ENCODE measurements at places on chromosomes 7 and 10.

- no peak for DNase-seq
These were observed 1.3 kb downstream of the PILRA start for GRCh38 chr7:100374601-100375000.

DNA sequence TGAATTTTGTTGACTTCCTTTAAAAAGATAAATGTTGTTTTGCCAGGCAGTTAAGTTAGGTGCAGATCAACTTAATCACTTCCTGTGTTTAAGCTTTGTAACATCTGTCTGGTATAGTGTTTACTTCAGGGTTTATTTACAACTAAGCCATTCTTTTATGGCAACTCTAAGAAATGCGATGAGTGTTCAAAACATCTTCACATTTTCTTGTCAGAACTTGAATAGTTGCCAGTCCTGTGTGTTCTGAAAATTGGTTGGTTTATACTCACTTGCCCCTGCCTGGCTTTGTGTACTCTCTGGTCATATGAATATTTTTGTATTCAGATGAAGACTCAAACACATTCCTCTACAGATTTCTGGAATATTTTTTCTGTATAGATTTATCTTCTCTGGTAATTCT, 327.2 kb downstream of the MDFIC start:
- no peak for DNase-seq

- DNase-seq, result no peak
These were observed 142.9 kb upstream of the ITGB1 start for GRCh38 chr10:33100781-33101391.

DNA sequence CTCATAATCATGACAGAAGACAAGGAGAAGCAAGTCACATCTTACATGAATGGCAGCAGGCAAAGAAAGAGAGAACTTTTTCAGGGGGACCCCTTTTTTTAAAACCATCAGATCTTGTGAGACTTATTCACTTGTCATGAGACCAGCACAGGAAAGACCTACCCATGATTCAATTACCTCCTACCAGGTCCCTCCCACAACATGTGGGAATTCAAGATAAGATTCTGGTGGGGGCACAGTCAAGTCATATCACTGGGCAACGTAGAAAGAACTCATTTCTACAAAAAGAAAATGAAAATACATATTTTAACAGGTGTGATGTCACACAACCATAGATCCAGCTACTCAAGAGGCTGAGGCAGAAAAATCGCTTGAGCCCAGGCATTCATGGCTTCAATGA, 304.1 kb downstream of the IPMK start:
- DNase-seq, result no peak

- DNase-seq, result peak; percentile 65
These were observed at the start of gene NRP1 for GRCh38 chr10:33334153-33334804. NRP1 (minus strand) TSS chr10:33334667; CDS start chr10:33334382, 285 bp downstream.

DNA sequence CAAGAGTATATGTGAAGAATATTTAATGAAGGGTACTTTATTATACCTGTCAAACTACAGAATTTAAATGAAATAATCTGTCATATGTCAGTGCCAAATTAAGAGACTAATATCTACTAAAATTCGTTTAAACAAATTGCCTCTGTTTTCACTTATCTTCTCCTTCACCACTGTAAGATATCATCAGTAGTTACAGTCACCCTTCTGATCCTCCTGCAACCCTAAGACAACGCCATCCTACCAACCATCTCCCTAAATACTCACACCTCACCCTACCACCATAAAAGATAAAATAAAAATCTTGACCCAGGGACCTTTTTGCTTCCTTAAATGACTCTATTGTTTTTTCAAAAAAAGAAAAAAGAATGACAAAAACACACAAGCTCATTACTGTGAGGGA, 20.8 kb downstream of the EZH2 start:
- DNase-seq, result no peak

- DNase-seq, result no peak
These were observed 13.0 kb upstream of the CHCHD1 start for GRCh38 chr10:73768881-73769280.

DNA sequence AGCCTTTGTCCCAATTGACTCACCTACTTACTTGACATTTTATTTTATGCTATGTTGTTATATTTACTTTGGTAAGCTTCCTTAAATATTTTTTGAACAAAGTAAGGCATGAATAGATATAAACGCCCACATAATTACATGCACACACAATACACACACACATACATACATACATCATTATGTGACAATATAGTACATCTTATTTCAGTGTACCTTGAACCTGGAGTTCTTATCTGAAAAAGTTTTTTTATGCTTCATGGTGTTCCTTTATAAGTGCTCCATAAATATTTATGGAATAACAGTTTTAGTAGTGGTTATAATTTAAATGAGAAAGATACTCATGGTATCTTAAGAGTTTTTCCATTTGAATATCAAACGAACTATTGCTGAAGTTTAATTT, 102.8 kb upstream of the MTPN start:
- no peak for DNase-seq

GRCh38 chr7:98855610-98856422, 14.0 kb downstream of the TMEM130 start:
- DNase-seq, result peak; percentile 12

- DNase-seq, result no peak
These were observed 47.4 kb downstream of the SORCS3 start for GRCh38 chr10:104688251-104689042.

DNA sequence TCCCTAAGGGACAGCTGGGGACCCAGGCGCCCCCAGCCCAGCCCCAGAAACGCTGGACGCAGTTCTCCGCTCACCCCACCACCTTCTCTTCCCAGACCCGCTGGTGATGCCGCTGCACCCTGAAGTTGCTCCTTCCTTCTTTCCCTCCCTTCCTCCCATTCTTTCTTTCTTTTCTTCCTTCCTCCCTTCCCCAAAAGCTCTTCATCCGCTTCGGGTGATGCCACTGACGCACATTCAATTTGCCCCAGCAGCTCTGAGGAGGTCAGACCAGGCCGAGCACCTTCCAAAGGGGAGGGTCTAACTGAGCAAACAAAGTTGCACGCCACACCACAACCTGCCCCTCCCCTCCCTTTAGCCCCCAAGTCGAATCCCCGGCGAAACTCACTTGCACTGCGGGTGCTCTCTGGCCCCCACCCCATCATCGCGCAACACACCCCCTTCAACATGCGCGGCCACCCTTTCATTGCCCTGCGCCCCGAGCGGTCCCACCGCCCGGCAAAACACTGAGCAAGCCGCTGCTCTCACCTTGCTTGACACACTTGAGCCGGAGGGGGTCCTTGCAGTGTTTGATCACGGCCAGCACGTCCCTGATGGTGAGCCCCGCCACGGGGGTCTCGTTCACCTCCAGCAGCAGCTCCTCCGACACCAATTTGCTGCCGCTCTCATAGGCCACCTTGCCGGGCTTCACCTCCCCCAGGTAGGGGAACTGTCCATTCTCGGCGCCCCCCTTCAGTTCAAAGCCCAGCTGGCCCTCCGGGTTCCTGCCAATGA, 787 bp downstream of the MAGI2 start:
- peak; percentile 61 for DNase-seq

GRCh38 chr7:50466815-50467585, 16.9 kb upstream of the FIGNL1 start:
- no peak for DNase-seq

DNA sequence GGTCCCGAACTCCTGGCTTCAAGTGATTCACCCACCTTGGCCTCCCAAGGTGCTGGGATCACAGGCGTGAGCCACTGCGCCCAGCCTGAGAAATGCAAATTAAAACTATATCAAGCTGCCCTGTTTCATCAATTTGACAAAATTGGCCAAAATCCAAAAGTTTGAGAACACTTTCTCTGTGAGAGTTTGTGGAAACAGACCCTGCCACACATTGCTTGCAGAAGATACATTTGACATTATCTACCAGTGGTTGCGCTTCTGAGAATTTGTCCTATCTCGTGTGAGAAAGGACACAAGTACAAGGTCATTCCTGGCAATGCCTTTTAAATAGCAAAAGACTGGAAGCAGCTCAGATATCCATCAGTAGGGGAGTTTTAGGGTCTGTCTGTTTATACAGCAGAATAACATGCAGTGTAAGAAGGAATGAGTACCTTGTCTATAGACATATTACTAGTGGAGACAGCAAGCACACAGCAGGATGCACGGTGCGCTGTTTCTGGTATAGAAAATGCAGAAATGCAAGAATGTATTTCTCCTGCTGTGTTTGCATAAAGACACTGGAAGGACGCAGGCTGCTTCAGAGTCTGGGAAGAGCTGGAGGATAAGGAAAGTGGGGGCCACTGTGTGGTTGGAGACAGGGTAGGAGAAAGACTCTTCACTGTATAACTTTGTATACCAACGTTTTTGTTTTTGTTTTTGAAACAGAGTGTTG, 4.3 kb downstream of the LHPP start:
- no peak for DNase-seq

DNA sequence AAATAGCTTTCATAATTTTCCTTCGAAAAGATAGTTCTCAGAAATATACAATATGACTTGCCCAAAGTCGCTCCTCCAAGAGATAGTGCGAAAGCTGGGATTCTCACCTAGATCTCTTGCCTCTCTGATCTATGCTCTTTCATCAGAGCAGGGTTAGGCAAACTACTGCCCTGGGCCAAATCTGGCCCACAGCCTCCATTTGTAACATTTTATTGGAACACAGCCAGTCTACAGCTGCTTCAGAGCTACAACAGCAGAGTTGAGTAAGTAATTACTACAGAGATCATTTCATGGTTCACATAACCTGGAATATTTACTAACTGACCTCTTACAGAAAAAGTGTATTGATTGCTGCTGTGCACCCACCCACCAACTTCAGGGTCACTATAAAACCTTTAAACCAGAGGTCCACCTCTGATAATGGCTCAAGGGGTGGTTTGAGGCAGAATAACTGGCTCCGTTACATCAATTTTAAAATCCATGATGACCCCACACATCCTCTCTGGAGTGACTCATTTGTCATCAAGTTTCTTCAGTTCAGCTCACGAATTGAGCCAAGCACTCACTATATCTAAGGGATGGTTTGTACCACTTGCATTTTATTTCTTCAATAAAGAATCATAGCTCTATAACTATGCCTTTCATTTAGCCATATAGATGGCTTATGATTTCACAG, 1019.0 kb downstream of the XPNPEP1 start:
- DNase-seq, result peak; percentile 11

- DNase-seq, result no peak
These were observed 2.6 kb upstream of the GPR26 start for GRCh38 chr10:123663522-123663921.

DNA sequence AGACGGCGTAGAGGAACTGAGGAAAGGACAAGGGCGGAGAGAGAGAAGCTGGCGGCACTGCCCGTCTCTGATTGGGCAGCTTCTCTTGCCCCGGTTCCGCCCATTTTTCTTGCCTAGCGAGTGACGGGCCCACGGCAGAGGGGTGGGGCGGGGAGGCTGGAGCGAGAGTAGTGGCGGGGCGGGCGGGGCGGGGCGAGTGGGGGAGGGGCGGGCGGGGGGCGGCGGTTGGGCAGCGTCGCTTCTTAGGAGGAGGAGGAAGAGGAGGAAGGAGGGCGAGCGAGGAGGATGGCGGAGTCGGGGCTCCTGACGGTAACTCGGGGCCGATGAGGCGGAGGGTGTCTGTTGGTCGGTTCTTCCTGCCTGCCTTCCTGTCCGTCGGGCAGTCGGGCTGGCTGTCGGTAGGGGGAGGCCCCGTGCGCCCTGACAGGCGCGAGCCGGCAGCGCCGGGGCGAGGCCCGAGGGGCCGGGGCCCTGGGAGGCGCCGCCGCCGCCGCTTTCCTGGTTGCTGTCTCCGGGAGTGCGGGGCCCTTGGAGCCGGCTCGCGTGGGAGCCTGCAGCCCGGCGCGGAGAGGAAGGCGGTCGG, at the start of gene SHOC2:
Gene SHOC2, plus strand, starts transcription at position 256 of the 583 bp plus-strand sequence. CDS start 44,755 bp downstream, outside the sequence.
- peak; percentile 93 for DNase-seq

DNA sequence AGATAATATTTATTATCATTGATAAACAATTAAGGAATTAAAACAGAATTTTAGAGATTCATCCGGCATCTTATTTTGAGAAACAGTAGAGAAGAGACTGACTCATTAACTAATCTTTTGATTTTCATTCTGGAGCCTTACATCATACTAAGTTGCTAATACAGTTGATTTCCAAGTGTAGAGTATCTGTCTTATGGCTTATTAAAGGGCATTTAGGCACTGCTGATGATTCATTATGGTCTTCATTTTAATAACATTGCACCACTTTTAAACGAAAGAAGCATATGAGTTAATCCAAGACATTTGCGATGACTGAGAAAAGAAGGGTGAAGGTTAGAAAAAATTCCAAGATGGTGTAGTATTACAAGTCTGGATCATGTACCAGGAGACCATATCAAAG, 186.0 kb upstream of the CACNA2D1 start:
- DNase-seq, result no peak

- peak; percentile 19 for DNase-seq
These were observed 11.4 kb upstream of the ARHGAP12 start for GRCh38 chr10:31939797-31940708.

DNA sequence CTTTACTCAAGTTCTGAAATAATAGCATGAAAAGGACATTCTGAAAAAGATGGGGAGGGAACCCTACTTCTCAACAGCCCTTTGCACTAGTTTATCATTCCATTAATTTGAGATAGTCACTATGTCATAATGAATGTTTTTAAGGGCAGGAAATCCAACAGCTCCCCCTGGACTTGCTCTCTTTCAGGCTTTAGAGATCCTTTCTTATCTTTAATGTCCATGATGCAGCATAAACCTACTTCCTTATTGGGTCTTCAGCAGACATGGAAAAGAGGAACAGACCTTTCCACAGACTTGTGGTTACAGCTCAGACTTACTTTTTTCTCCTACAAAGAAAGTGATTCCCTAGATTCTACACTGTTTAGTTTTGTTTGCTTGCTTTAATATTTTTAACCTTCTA, 87.3 kb downstream of the IDE start:
- DNase-seq, result no peak

GRCh38 chr10:72229261-72230251, 13.5 kb upstream of the ASCC1 start:
- DNase-seq, result no peak

DNA sequence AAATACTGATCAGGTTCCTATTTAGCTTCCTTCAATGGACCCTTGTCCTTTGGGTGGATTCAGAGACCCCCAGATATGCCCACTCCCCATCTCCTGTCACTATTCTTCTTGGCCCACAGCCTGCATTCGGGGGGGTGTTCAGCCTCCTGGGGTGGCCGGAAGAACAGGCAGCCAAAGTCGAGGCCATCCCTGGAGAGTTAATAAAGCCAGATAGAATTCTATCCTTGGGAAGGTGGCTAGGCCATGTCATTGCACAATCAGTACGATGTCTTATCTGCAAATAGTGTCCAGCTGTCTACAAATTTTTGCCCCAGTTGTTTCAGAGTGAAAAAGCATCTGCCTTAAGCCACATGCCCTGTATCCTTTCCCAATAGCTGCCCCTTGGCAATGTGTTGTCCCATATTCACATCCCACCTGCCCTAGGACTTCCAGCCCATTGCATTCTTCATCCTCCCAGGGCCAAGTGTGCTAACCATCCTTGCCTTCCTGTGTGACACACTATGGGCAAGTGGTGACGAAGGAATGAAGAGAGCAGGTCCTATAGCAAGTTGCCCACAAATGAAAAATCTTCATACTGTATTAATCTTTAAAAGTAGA, 9.9 kb upstream of the FAM107B start:
- no peak for DNase-seq

Data from SK-N-SH (cell line).